Fibroblast of the conjunctiva (primary cell): ENCODE measurements at places on chromosomes 6 and 20.

DNA sequence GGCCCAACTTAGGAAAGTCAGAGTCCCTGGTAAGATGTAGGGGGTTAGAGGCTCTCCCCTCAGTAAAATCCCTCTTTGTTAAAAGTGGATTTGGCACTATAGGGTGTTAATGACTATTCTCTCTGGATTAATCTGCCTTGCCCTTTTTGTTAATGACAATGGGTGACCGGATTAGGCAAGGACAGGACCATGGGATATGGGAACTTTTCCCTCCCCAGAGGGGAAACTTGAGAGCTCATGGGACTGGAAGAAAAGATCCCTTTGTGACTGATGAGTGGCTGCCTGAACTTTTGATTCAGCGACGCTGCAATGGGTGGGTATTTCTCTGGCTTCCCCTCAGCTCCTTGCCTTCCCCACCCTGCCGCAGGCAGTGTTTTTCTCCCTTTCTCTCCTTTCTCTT is 12.2 kb upstream of the TAAR9 start:
- DNase-seq = no peak

- DNase-seq = no peak
Measured at GRCh38 chr6:112010328-112010727, 43.6 kb upstream of the CCN6 start.

- DNase-seq = no peak
Measured at GRCh38 chr6:14192216-14192788, 74.7 kb downstream of the CD83 start.

DNA sequence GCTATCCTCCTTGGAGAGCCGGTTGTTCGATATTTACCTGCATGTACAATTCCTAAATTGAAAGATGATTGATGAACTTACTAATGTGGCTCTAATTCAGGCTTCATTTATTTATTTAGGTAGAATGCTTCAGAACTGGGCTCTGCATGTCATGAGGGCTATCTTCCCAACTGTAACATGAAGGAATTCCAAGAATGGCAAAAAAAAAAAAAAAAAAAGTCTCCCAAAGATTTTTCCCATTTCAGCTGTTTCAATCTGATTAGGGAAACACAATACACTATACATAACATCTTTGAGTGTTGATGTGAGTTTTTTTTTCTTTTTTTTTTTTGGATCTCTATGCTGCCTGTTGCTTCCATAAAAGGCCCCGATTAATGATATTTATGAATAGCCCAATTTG is 120.1 kb upstream of the SHLD1 start:
- no peak for DNase-seq

- DNase-seq = no peak
Measured at GRCh38 chr6:87059943-87060342, 35.0 kb downstream of the CGA start.

- DNase-seq = no peak
Measured at GRCh38 chr6:119637768-119638167, 288.2 kb upstream of the MAN1A1 start.

DNA sequence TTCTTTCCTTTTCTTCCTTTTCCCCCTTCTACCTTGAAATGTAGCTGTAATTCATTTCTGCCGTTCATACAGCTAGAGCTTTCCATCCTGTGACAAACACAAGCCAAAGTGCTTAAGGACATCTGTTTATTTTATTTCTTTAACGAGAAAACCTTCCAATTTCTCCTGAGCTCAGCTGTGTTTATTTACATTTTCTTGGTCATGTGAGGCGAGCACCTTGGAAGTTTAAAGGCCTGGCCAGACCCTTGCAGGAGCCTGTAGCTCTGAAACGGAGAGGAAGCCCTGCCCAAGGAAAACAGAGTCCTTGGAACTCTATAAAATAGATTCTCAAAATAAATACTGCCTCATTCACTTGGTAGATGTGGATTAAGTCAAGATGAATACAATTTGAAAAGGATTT is 223.1 kb downstream of the EYA2 start:
- no peak for DNase-seq

DNA sequence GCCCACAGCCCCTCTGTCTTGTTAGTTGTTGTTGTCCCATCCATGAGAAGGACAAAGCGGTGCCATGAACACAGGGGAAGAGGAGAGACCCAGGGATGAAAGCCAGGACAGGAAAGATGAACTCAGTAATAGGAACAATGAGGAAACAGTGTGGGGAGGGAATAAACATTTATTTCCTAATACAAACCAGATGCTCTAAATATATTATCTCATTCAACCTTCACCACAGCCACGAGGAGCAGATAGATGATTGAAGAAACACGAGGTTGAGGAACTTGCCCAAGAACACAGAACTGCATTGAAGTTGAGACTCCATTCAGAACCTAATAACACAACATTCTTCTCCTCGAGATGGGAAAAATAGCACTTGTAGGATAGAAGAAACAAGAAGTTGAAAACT is 53.0 kb upstream of the AIG1 start:
- DNase-seq = peak; percentile 14

DNA sequence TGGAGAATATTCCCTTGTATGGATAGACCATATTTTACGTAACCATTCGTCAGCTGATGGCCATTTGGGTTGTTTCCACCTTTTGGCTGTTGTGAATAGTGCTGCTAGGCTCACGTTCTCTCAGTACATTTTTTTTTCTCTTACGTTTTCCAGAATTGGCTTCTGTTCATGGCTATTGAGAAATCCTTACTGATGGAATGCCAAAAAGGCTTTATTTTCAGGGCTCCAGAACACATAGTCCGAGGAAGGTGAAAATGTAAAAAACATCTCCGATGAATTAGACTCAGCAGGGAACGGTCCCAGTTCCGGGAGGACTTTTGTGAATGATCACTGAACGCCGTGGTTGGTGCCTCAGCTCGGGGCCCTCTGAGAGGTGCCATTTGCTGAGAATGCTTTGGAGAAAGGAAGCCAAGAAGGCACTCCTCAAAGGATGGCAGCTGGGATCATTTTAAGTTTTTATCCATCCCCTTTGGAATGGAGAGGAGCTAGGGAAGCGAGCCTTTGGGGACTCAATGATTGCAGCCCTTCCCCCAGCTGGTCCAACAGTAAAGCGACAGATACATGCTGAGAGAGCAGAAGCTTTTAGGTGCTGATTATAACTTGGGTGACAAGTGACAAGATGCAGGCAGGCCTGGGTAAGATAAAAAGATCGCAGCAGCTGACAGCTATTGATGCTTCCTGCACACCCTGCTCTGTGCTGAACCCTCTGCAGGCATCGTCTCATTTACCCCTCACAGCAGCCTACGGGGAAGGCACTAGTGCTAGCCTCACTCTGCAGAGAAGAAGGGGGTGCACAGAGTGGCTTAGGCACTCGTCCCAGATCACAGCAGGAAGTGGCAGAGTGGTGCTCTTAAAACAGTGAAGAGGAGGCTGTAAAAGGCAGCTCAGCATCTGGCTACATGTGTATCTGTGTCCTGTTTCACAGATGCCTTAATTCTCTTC is 133.4 kb upstream of the KCNG1 start:
- peak; percentile 56 for DNase-seq

GRCh38 chr6:39778581-39779255 is 13.5 kb upstream of the DAAM2 start:
- DNase-seq = no peak

GRCh38 chr20:51467956-51468626 is 74.4 kb downstream of the NFATC2 start:
- DNase-seq = no peak

DNA sequence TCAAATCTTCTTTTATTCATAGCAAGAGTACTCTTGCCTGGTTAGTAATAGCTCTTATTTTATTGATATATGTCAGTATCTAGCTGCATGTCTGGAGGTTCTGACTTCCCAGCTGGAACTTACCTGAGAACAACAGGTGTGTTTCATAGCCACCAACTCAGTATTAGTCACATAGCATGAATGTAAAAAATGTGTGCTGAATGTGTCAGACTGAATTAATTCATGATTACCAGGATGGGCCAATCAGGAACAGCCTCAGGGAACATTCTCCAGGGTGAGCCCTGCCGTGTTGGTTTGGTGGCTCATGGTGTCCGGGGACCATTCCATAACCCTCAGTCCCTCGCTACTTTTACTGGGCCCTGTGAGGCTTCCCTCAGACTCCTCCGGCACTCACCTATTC is 99.7 kb downstream of the TULP4 start:
- DNase-seq = no peak

- DNase-seq = no peak
Measured at GRCh38 chr6:94052749-94053148, 633.4 kb upstream of the EPHA7 start.

- no peak for DNase-seq
Measured at GRCh38 chr20:53875452-53875851, 194.9 kb downstream of the BCAS1 start.

- no peak for DNase-seq
Measured at GRCh38 chr20:53480913-53481312, 112.7 kb downstream of the ZNF217 start.

DNA sequence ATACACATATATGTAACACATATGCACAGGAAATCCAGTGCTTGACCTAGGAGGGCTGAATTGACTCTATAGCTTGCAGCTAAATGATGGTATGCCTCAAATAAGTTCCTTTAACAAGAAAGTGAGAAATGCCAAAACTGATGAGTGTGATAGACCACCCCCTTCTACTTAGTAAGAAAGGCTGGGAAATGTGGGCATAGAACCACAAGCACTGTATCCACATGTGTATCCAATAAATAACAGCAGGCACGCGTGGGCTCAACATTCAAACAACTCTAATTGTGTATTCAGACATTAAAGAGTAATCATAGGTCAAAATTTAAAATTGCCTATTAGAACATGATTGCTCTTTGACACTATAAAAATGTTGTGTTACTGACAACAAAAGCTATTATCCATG is 54.1 kb downstream of the FAM83B start:
- DNase-seq = no peak

- peak; percentile 78 for DNase-seq
Measured at GRCh38 chr6:157107915-157108651, 215.2 kb downstream of the TMEM242 start.

DNA sequence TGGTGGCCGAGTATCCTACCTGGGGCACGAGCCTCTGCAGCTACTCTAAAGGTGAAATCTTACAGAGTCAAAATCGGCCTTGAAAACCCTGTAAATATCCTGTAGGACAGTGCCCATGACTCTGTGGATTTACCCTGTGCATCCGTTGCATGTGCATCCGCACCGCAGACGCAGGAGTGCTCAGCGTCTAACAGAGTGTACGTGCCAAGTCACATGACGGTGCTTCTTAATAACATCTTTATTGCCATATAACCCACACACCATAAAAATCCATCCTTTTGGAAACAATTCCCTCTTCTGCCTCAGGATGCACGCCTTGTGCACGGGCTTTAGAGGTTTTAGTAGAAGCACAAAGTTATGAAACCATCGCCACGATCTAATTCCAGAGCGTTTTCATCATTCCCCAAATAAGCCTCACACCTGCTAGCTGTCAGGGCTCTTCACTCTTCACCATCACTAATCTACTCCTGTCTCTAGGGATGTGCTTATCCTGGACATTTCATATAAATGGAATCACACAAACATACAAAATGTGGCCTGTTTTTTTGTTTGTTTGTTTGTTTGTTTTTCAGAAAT is 384.5 kb upstream of the SULF2 start:
- no peak for DNase-seq

DNA sequence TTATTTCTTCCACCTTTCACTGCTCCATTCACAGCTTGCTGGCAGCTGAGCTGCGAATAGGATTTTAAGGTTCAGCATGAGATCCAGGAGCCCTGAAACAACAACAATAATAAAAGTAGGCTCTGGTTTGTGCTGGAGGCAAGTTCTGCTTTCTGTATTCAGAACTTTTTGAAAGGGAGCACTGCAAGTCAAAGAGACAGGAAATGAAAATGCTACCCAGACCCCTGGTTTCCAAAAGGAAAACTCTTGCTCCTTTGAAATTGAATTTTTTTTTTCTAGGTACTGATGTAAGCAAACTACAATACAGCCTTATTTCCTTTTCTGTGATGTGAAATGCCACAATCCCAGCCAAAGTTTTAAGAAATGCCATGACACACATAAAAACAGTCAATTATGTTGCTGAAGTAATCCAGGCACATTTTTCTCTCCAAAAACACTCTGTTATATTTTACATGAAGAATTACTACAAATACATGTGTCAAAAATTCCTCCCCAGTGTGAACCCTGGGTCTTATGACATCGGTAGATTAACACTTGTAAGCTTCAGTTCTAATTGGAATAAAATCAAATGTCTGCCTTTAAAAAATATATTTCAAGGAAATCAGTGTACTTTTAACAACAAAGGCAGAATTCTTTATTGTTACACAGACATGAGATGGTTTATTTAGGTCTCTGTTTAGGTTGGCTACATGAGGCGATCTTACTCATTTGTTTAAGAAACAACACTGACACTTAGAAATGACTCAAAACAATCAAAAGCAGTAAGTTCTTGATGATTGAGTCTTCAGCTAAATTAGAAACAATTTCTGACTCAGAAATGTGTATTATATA is 656.7 kb downstream of the EPHA7 start:
- no peak for DNase-seq

DNA sequence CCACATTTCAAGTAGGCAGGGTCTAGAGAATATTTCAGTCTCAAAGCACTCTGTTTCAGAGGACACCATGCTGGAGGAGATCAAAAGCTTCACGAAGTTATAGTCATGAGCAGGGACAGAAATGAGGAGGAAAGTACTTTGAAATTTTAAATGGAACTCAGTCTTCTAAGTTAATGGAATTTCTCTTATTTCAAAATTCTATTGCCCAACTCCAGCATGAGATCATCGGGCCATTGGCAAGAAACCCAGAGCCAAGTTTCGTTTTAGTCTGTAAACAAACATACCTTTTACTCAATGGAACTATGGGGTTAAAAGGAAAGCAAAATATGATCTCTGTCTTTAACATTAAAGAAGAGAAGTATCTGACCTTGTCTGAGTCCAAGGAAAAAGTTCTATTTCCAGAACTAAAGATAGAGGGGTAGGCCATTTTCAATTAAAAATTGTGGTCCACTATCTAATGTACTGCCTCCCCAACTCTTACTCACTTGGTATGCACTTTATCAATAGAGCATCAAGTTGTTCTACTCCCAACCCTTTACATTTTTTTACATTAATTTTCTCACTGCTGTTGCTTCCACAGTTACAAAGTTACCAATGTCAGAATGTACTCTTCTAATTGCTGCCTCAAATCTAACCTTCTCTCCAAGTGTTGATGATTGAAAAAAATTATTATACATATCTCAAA is 235.3 kb upstream of the NRSN1 start:
- DNase-seq = peak; percentile 29

GRCh38 chr6:74289884-74290283 is 593.9 kb downstream of the CD109 start:
- DNase-seq = peak; percentile 22

DNA sequence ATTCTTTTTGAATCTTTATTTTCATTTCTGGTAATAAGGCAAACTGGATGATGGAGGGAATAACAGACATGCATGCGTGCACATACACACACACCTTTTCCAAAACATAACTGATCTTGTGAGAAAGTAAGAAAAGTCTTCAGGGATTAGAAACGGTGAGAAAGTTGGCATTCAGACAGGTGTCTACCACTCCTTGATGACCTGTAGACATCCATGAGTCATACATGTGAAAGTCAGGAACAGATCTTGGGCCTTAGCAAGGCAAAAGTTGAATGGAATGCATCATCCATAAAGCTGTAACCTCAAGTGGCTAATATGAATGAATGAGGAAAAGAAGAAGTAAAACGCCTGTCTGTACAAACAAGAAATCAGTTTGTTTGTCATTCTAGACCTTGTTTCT is 97.3 kb downstream of the GRIK2 start:
- DNase-seq = no peak

GRCh38 chr6:107330168-107330567 is 129.2 kb downstream of the PDSS2 start:
- DNase-seq = no peak
